ENCODE measurements at places on chromosomes 5 and 9. TPM values are rescaled to one million over a fixed set of nuclear protein-coding genes. Genes with fewer than 3 reads are reported as not detected.

TAF11L5 gene
- not detected for total RNA-seq

ADAMTS12 gene
- total RNA-seq = 11.2 TPM

GRCh38 chr5:68476854-68477253 is 261.3 kb downstream of the PIK3R1 start:
- no peak for DNase-seq

- no peak for DNase-seq
These were observed 13.5 kb upstream of the AMACR start for GRCh38 chr5:34021334-34021733.

DNA sequence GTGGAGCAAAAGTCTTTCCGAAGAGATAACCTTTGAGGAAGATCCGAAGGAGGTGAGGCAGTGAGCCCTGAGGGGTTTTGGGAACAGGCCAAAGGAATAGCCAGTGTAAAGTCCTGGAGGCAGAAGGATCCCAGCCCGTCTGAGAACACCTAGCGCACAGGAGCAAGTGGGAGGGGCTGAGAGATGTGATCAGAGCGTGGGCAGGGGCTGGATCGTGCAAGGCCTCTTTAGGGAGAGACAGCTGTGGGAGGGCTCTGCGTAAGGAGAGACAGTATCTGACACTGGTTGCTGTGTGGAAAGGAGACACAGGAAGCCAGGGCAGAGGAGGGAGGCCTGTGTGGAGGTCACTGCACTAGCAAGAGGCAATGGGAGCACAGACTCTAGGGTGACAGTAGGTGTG is 68.2 kb downstream of the BARX1 start:
- no peak for DNase-seq

DNA sequence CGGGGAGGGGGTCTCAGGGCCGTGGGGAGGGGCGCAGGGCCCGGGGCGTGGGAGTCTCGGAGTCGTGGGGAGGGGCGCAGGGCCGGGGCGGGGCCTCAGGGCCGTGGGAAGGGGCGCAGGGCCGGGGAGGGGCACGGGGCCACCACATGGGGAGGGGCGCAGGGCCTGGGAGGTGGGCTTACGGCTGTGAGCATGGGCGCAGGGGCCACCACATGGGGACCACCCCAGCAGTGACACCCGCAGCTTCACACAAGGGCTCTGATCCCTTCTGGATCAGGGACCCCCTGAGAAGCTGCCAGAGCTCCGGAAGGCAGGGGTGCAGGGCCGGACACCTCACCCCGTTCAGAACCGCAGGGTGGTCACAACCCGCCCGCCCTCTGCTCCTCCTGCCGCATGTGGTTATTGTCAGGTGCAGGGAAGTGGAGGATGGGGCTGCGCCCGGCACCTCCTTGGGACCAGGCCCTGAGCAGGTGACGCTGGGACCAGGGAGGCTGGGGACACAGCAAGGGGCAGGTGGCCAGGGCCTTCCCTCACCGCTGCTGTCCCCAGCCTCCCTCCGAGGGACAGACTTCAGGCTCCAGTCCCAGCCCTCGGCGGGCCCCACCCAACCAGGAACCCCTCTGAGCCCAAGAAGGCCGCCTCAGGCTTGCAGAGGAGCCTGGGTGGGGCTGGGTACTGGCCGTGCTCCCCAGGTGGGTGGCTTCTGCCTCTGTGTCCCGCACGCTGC is 53.7 kb downstream of the EXD3 start:
- no peak for DNase-seq

DNA sequence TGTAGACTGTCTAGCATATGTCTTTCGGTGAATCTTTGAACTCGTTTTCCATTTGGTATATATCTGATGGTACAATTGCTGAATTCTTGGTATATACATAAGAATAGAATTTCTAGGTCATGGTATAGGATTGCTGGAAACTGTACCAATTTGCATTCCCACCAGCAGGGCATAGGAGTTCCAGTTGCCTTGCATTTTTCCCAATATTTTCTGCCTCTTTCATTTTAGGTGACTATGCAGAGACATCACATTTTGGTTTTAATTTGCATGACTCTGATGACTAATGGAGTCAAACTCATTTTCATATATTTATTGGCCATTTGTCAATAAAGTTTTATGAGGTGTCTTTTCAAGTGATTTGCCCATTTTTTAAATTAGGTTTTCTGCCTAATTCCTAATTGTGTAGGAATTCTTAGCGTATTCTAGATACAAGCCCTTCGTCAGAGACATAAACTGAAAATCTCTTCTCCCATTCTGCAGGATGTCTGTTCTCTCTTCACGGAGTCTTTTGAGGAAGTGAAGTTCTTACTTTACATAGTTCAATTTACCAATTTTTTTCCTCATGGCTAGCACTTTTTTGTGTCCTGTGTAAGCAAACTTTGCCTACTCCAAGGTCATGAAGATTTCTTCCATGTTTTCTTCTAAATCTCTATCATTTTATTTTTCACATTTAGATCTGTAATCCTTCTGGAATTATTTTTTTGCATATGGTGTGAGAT is 28.9 kb upstream of the PDCD1LG2 start:
- no peak for DNase-seq

DNA sequence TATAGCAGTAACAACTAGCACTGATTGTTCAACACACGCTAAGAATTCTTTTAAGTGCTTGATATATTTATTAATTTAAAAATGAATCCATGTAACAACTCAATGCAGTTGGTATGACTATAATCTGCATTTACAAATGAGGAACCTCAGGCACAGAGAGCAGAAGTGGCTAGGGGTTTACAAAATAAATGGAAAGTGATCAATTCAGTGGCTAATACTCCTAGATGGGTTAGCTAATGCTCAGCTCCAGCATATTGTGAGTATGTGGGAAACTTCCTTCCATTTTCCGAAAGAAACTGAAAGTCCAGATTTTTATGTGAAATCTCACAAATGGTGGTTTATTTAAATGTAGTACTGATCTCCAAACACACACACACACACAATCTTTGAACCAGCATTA is 128.0 kb downstream of the RFX3 start:
- DNase-seq = no peak

DNA sequence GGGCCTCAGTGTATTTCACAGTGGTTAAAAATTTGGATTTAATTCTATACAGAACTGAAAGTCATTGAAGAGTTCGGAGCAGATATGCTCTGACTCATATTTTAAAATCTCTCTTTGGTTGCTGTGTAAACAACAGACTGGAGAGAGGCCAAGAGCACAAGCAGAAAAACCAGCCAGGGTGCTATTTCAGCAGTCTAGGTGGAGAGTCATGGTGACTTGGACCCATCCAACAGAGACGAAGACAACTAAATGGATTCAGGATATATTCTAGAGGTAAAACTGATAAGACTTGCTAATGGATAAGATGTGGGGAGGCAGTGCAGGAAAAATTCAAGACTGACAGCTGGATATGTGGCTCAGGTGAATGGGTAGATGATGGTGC is 168.9 kb downstream of the MAPKAP1 start:
- DNase-seq = no peak

GRCh38 chr9:4382722-4383317 is 83.0 kb upstream of the GLIS3 start:
- no peak for DNase-seq

GRCh38 chr9:111662576-111663300 is 1.3 kb downstream of the GNG10 start:
- no peak for DNase-seq

GRCh38 chr9:133276923-133277322 is 1.9 kb upstream of the ABO start:
- no peak for DNase-seq

DNA sequence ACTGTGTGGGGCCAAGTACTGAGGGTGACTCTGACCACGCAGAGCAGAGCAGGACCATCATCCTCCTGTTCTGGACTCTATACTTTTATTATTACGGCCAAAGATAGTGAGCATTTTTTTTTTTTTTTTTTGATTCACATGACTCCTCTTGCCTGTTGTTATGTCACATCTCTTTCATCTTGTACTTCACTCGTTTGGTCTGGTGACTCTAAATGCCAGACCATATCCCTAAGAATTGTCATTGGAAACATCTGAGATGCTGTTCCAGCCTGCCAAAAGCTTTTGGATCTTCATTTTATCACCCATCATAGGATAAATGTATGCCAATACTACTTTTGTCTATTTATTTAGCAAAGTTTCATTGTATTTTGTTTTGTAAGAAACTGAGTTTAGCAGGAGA is 168.2 kb upstream of the RAI14 start:
- no peak for DNase-seq

DNA sequence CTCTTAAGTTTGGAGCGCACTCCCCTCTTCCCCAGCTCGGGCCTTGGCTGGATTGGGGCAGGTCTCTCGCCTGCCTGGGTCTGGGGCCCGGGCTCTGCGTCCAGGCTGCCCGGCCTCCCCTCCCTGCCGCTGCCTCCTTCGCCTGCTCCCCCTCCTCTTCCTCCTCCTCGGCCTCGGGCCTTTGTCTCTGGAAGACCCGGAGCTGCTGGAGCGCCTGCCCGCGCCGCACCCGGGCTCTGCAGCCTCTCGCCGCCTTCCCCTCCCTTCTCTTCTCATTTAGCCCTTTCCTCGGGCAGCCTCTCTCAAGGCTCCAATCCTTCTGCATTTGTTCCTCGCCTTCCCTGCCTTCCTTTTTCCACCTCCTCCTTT is 218.5 kb downstream of the C9orf50 start:
- no peak for DNase-seq

DNA sequence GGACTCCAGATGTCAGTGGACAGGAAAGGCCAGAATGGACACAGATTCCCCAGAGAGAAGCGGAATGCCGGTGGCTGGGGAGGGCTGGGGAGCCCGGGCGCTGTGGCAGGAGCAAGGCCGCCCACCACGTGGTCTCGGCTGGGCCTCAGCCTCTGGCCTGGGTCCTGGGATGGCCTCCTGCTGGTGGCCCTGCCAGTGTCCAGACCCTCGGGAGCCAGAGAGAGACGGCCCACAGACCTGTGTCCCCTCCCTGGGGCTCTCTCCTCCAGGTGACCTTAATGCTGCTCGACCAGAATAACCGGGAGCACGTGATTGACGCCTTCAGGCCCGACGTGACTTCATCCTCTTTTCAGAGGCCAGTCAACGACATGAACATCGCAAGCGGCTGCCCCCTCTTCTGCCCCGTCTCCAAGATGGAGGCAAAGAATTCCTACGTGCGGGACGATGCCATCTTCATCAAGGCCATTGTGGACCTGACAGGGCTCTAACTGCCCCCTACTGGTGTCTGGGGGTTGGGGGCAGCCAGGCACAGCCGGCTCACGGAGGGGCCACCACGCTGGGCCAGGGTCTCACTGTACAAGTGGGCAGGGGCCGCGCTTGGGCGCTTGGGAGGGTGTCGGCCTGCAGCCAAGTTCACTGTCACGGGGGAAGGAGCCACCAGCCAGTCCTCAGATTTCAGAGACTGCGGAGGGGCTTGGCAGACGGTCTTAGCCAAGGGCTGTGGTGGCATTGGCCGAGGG is 19.0 kb downstream of the FBXW5 start:
- peak; percentile 59 for DNase-seq

GRCh38 chr9:22079873-22080341 is 70.8 kb upstream of the CDKN2B start:
- no peak for DNase-seq

- DNase-seq = no peak
These were observed 26.9 kb downstream of the GPRIN1 start for GRCh38 chr5:176583076-176583475.

GRCh38 chr5:108561416-108562204 is 179.7 kb upstream of the FBXL17 start:
- no peak for DNase-seq

DNA sequence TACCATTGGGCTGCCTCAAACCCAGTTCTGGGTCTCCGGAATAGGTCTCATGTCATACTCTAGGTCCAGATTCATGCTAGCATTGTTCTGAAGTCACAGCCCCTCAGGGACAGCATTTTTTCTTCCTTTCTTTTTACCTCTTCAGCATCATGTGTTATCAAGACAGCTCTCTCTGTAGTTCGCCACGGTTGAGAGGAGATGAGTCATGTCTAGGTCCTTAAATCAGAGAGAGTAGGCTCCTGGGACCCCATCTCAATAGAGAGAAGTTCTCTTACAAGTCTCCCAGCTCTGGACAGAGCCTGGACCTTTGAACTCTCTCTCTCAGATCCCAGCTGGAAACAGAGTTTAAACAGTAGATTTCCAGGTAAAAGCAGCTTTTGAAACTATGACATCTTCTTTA is 332.4 kb upstream of the CD180 start:
- DNase-seq = no peak
